ENCODE measurements at places on chromosomes 16 and 17.

- DNase-seq: no peak
Measured at GRCh38 chr17:75265614-75266315, 4.1 kb downstream of the MRPS7 start.

- DNase-seq: peak; percentile 72
Measured at GRCh38 chr17:30021708-30022317, 80.4 kb downstream of the EFCAB5 start.

DNA sequence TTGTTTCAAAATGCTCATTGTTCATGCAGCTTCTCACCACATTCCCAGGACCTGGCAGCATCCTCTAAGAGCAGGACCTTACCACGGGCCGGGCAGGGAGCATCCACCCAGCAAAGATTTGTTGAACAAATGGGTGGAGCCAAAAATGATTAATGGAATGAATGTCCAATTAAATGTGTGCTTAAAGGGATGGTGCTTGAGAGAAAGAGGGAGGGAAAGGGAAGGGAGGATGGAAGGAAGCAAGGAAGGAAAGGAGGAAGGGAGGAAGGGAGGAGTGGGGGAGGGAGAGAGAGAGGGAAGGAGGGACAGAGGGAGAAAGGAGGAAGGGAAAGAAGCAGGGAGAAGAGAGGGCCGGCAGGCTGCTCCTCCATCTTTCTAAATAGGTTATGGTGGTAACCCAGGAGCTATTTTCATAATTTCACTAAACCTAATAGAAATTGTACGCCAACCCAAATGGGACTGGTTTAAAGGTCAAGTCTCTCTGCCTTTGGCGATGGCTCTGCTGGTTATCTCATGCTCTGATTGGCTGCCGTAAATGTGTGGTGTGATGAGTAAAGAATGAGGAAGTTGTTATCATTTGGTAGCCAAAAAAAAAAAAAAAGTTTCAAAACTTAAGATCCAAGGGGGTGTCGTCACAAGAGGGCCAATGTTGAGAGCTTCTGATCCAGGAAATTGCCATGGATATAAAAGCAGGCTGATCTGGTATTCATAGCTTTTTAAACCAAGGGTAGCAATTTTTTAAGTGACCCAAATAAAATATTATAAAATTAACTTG is 126.7 kb upstream of the FOXF1 start:
- DNase-seq: peak; percentile 65

DNA sequence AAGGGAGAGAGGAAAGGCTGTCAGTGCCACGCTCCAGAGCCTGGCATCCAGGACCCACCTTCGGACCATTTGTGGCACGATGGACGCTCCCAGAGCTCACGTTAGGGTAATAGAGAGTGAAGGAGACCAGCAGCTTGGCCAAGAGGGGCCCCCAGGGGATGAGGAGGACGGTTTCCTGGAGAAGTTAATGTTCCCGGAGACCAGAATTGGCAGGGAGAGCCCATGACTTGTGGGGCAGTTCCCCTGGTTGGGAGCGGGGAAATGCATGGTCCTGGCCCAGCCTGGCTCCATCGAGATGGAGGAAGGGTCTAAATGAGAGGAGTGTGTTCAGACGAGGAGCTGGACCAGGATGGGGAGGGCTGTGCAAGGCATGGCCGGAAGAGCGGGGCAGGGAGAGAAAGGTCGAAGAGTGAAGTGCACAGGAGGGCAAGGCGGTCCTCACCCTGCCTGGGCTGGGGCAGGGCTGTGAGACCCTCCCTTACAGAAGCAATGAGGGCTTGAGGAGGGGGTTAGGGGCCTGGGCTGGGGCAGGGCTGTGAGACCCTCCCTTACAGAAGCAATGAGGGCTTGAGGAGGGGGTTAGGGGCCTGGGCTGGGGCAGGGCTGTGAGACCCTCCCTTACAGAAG is 2.9 kb upstream of the HIC1 start:
- no peak for DNase-seq

GRCh38 chr16:47317465-47318240 is 143.2 kb downstream of the ITFG1 start:
- DNase-seq: no peak

- no peak for DNase-seq
Measured at GRCh38 chr16:88035292-88035691, 84.1 kb downstream of the BANP start.

DNA sequence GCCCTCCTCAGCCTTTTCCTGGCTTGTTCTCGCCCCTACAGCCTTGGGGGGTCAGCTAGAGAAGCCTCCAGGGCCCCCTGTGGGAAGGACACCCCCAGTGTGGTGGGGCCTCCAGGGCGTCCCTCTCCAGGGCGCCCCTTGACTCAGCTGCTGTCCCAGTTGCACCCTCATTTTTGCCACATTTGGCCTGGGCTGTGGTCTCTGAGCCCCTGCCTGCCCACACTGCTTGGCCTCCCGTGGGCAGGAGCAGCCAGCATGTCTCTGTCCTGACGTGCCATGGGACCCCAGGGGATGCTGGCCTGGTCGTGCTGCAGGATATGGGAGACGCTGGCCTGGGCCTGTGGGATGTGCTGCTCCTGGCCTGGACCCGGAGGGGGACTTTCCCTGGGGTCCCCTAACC is 5.0 kb downstream of the CHTF18 start:
- DNase-seq: no peak

GRCh38 chr16:23663918-23664317 is 14.8 kb upstream of the PLK1 start:
- no peak for DNase-seq

DNA sequence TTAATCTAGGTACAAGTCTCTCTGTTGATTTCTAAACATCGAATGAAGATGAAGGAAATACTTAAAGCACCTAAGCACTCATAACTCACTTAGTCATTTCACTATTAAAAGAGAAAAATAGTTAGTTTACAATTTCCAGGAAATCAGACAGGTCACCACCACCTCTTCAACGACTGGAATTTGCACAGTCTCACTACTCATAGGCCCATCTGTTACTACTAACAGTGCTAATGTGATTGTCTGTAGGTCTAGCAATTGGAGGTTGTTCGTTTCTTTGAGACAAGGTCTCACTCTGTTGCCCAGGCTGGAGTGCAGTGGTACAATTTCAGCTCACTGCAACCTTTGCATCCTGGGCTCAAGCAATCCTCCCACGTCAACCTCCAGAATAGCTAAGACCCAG is 444.6 kb downstream of the MAF start:
- no peak for DNase-seq

- DNase-seq: peak; percentile 67
Measured at GRCh38 chr16:71537643-71538042, 11.4 kb downstream of the CHST4 start.

GRCh38 chr16:14069818-14070217 is 1.3 kb upstream of the MRTFB start:
- DNase-seq: no peak

- no peak for DNase-seq
Measured at GRCh38 chr17:76644995-76645394, 1.4 kb upstream of the ST6GALNAC1 start.

DNA sequence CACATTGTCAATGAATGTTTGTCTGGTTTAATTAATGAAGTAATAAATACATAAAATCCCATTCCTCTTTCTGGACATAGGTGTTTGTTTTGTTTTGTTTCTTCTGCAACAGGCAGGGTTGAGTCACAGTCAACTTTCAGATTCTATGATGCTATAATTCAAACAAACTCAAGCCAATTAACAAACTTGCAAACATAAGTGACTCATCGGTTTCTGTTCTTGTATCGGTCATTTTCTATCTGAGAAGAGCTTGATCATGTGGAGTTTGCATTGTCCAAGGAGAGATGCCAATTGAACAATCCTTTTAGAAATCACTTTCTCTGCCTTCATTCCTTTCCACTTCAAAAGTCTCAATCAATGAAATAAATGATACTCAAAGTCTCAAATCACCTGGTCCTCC is 294.2 kb upstream of the C16orf82 start:
- DNase-seq: no peak

- DNase-seq: no peak
Measured at GRCh38 chr16:51985126-51985525, 561.8 kb downstream of the TOX3 start.

DNA sequence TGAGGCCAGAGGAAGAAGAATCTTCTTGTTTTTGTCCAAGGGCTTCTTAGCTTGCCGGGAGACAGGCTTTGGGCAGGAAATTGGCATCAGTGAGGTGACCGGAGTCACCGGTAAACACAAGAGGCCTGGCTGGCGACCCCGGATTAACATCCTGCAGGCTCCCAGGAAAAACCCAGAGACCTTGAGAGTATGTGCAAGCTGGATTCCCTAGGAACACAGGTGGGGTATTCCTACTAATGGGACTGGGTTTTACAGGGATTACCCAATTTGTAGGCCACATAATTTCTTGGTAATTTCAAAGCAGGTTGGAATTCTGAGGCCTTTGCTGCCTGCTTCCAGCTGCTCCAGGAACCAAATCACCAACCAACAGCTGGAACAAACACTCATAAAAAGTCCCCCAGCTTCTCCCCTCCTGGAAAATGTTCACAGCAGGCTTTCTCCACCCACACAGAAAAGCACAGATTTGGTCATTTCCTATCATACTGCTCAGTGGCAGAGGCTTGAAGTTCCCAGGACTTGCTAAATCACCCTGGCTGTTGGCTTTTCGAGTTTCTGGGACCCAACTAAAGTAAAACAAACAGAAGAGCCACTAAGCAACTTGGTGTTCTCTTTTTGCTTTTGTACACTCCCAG is 258.8 kb downstream of the IRF8 start:
- DNase-seq: no peak

DNA sequence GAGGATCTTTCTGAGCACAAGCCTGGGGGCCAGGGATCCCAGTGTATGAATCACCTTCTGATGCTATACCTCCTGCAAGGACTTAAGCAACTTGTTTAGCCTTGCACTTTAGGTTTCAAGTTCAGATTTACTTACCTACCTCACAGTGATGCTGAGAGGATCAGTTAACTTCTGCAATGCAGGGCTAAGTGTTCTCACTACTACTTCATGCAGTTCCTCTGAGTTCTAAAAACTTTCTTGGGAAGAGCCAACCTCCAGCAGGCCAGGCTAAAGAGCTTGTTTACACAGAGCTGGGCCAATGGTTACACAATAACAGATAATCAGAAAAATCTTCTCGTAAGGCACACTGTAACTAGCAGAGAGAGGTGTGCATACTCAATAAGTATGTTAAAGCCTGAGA is 13.0 kb downstream of the VEZF1 start:
- DNase-seq: no peak

- DNase-seq: no peak
Measured at GRCh38 chr16:30896261-30896888, at the start of gene CTF1. Gene CTF1, plus strand, starts transcription at chr16:30896614. Its CDS starts 30 bp downstream, at chr16:30896644.

GRCh38 chr16:85262558-85263238 is 150.4 kb upstream of the CIBAR2 start:
- DNase-seq: no peak

- DNase-seq: no peak
Measured at GRCh38 chr17:49439305-49439672, 24.6 kb upstream of the PHB1 start.

- DNase-seq: no peak
Measured at GRCh38 chr16:79723583-79724168, 123.1 kb upstream of the MAF start.

DNA sequence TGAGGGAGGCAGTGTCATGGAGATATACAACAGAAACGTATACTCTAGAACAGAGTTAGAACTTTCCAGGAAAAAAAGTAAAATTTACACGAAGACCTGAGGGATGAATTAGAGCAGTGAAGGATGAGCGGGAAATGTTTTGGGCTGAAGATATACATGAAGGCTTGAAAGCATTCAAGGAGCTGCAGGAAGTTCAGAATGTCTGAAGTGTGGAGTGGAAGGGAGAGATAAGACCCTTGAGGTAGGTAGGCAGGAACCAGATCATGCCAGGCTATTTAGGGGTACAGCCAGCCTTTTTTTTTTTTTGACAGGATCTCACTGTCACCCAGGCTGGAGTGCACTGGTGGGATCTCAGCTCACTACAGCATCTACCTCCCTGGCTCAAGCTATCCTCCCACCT is 3.2 kb upstream of the NLK start:
- DNase-seq: no peak

DNA sequence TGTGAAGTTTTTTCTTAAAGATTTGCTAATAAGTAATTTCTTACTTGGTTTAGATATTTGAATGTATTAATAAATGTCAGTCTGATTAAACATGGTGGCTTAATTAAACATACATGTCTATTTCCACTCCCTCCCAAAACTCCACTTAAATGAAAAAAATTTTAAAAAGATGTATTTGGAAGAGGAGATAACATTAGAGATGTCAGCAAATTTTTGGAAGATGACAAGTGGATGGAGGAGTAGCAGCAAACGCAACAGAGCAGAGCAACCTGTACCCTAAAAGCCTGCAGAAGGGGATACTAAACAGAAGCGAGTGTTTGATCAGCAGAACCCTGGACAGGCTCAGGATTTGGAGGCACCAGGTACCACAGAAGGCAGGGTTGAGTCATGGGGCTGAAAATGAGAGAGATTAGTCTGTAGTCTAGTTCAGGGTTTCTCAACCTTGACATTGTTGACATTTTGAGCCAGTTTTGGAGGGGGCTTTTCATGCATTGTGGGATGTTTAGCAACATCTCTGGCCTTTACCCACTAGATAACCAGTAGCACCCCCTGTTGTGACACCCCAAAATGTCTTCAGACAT is 17.8 kb downstream of the LUC7L3 start:
- DNase-seq: no peak

Data from OCI-M1 (cell line).